Right atrium auricular region (tissue), 2 donors: ENCODE measurements at places on chromosomes 5 and 9. TPM values are rescaled to one million over a fixed set of nuclear protein-coding genes. Genes with fewer than 3 reads are reported as not detected.

DNA sequence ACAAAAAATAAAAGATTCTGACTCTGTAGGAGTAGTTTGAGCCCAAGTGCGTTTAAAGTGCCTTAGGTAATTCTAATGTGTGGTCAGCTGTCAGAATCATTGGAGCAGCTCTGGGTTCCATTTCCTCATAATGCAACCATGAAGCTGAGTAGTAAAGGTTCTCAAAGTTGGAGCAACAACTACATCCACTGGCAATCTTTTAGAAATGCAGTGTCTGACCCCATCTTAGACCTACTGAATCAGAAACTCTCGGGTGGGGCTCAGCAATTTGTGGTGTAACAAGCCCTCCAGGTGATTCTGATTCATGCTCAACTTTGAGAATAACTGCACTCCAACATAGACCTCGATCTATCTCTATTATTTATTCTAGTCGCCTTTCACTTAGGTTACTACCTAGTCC is 7.6 kb upstream of the ALDH1A1 start:
- DNase-seq: no peak

DNA sequence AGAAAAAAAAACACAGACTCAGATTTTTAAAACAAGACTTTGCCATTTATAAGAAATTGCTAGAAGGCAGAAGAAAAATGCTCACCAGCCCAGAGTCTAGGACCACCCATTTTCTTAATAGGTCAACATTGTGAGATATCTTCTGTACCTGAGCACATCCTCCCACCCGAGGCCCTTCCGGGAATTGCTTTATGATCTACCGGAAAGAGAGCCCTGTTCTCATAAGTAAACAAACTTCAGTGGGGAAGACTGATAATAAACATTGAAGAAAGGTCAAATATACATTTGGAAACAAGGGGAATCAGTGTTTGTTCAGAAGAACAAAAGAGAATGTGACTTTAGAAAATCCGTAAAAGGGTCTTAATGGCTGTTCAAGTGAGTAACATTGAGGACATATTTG is 44.4 kb downstream of the PRKACG start:
- no peak for DNase-seq

GRCh38 chr9:74691058-74691457 is 193.9 kb downstream of the RORB start:
- no peak for DNase-seq

- no peak for DNase-seq
Measured at GRCh38 chr5:72649449-72649848, 142.2 kb upstream of the ZNF366 start.

DNA sequence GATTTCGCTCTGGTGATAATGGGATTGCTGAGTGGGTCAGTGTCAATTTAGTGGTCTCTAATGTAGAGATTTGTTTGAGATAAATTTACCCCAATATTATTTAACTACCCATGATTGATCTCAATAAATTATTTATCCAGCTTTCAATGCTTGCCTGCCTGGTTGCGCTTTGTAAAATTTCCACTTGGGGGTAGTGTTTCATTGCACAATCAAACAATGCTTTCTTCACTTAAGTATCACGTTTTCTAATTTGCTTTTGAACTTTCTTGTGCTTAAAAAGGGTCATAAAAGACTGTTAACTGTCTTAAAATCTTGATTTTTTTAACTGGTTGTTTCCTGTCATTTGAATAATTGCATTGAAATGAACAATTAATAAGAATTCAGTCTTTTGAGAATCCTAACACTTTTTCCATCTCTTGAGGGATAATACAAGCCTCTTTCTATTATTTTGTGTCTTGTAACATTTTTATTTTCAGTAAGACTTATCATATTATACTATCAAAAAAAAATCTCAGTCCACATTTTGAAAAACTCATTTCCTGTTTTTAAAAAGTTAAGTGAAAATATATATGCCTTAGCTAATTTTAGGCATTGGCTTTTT is 18.7 kb downstream of the HSD17B4 start:
- DNase-seq: no peak

DNA sequence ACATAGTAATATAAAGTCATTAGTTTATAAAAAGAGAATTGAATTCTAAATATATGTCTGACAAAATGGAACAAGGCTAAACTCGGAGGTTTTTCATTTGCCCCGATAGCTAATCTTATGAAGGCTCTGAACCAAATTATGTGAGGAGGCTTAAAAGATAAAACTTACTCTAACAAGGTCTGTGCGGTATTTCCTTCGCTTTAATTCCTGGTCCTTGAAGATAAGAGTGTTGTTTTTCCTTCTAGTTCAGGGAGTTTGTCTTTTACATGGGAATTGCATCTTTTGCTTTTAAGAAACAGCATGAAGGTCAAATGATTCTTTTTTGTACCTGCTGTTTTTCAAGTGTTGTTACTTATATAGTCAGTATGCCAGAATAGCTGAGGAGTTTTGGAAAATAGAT is 68.2 kb downstream of the UBE2QL1 start:
- no peak for DNase-seq

GRCh38 chr5:72160329-72160728 is 53.1 kb downstream of the MAP1B start:
- DNase-seq: no peak

DNA sequence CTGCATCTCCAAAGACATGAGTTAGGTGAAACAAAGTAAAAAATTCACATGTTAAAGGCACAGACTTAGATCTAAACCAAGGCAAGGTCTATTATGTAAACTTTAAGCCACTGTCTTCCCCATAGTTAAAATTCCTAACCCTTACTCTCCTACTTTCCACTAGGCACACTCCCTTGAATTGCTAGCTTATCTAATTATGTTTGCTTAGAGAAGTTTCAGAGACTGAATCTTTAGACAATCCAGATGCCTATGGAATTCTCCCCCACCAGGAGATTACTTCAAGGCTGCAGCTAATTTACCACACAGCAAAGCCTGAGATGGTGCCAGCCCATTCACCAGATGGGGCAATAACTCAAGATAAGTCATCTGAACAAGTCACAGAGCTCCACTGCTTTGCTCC is 803.1 kb upstream of the COX7C start:
- DNase-seq: no peak

DNA sequence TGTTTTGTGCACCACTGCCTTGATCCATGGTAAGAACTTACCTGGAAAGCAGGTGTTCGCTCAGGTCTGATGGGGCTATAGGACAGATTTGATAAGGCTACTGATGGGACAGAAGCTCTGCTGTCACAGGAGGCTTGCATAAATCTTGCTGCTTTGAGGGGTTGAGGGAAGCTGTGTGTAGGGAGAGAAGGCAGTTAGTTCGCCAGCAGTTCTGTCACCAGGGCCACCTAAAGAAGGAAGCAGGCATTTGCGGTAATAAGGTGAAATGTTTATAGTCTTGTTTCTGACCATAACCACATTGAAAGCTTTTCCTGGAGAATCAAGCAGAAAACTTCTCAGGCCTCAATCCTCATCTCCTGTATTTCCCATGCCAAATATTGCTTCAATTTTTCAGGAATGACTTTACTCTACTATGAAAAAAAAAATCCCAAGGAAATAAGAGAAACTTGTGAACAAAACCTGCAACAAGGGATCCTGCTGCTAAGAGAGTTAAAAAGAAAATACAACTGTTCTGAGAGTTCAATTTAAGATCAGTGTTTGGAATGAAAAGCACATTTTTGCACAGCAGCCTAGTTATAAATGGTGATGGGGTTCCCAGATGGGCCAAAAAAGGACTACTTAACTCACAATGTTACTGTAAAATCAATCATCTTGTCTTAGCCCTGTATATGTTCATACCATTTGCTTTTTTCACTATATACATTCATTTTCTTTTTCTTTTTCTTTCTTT is 122.0 kb upstream of the RANBP3L start:
- DNase-seq: no peak

GRCh38 chr5:170426149-170426767 is 37.1 kb upstream of the KCNMB1 start:
- no peak for DNase-seq

MARCOL gene
- total RNA-seq: not detected

PLCXD3 gene
- total RNA-seq: 68.3 TPM
